ENCODE measurements at places on chromosomes 4 and X. TPM values are rescaled to one million over a fixed set of nuclear protein-coding genes. Genes with fewer than 3 reads are reported as not detected.

Gene SCML2
- 0.67 TPM for polyA plus RNA-seq

Gene NEIL3
- not detected for polyA plus RNA-seq

Gene MCUB
- 2.2 TPM for polyA plus RNA-seq

Gene TRO
- 2.3 TPM for polyA plus RNA-seq

Gene RPS3A
- 2,109 TPM for polyA plus RNA-seq

Gene ZFP92
- polyA plus RNA-seq = 1.2 TPM

Gene NOX1
- polyA plus RNA-seq = 0.02 TPM

Gene GASK1B
- 4.0 TPM for polyA plus RNA-seq

Measured in adipose tissue (tissue), 3 donors.